T-helper 2 cell (primary cell): ENCODE measurements at places on chromosomes 2 and 18.

DNA sequence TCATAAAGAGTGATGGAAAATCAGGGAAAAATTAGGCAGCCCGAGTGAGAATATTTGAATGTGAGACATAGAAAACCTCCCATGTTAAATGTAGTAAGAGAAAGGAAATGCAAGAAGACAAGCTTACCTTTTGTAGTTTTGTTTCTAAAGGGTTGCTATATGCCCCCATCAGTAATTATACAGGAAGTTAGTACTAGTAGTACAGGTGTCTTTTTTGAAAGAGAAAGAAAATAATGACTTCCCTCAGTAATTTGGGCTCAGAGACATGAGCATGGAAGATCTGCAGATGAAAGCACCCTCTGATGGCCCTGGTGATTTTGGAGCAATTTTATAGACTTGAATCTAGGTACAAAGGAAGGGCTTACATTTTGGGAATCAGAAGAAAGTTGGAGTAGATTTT, 80.8 kb downstream of the RHBDD1 start:
- DNase-seq: no peak

DNA sequence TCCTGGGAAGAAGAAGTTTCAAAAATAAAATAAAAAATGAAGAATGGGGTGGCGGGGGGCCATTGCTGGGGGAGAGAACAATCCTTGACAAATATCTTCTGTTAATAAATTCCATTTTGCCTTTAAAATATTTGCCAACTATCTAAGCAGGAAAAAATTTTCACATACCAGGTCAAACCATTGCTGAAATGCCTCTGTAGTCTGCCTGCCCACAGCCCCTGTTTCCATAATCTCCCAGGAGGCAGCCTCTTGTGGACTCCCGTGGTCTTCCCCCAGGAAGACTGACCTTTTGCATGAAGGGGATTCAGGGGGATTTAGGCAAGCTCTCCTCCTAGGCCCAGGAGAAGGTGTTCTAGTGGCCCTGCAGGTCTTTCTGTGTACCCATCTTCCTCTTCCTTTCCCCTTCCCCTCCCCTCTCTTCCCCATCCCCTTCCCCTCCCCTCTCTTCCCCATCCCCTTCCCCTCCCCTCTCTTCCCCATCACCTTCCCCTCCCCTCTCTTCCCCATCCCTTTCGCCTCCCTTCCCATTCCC, 61.0 kb downstream of the RPL37A start:
- DNase-seq: no peak

GRCh38 chr2:164896226-164896625, 54.6 kb upstream of the COBLL1 start:
- DNase-seq: no peak

DNA sequence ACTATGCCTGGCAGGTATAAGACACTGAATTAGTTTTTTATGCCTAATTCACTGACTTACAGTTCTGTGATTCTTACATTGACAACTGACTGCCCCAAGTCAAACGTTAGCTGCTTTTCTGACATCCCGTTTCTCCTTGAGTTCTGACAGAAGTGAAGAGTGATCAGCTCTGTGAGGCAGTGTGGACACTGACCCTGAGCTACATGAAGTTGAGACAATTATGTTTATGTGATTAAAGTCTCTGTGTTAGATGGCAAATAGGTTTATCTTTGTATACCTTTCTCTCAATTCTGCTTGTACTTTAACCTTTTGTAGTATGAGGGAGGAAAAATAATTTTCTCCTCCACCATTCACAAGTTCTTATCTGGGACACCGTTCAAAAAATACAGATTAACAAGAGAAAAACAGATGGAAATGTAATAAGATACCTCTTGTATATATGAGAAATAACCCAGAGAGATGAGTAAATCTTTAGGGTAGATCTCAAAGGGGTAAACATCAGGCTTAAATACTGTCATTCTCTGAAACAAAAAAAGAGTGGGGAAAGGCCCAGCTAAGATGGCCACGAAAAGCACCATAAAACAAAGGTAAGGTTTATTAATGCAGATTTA, 85.4 kb upstream of the B3GNT2 start:
- no peak for DNase-seq

DNA sequence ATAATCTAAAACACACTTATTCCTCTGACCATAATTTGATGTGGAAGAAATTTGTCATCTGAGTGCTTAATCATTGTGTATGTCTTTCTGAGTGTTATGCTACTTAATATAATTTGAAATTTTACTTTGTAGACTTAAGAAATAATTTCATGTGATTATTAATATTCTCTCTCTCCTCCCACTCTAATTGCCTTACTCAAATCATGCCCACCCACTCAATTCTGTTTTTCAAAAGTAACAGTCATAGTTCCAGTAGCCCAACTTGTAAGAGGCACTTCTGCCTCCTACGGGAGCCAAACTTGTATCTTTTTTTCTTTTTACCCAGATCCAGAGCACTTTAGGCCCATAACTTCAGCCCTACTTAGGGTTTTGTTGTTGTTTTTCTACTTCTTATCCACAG, 18.5 kb upstream of the KYNU start:
- DNase-seq: no peak
